Vagina (tissue), 2 donors: ENCODE measurements at places on chromosomes 13 and 19.

DNA sequence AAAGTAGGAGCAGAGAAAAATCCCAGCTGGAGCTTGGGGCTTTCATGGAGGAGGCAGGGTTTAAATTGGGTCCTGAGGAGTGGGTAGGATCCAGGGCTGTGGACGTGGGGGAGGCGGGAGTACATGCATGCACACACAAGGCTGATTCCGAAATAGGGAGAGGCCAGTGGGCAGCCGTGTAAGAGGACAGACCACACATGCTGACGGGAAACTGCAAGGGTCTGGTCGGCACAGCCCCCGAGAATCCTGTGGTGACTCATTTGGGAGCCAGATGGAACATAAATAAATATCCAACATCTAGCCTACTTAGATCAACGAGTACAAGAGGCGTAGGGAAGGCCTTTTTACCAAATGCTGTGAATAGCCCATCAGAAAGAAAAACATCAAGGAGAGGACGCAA, 216.3 kb upstream of the ZNF507 start:
- DNase-seq: peak; percentile 94

DNA sequence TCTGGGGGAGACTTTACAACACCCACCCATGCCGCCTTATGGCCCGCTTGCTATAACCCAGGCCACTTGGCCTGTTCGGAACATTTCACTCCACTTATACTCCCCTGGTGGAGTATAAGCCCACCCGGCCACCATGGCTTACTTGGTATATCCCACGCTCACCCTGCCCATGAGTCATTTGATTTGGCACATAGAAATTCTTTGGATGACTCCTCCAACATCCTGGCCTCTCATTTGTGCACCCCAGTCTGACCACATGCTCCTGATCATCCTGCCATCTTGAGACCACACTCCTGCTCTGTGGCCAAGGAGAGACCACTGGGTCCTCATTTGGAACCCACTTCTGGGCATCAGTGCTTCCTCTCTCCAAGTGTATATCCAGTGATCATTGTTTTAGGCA, 5.2 kb downstream of the SPACA6 start:
- DNase-seq: peak; percentile 79

GRCh38 chr19:34600366-34600765, 76.6 kb downstream of the SCGB2B2 start:
- no peak for DNase-seq

- DNase-seq: no peak
Measured at GRCh38 chr13:39909634-39910033, 254.2 kb downstream of the COG6 start.

- DNase-seq: no peak
Measured at GRCh38 chr19:47309608-47310007, at the start of gene C5AR1. Gene C5AR1 (plus strand): TSS chr19:47309861. CDS start chr19:47309896, 35 bp downstream.

GRCh38 chr19:10505583-10506229, 2.5 kb upstream of the KEAP1 start:
- peak; percentile 64 for DNase-seq
